ENCODE measurements at places on chromosomes 4 and X. TPM values are rescaled to one million over a fixed set of nuclear protein-coding genes. Genes with fewer than 3 reads are reported as not detected.
A peak's percentile ranks its signal among the peaks of the same experiment; 100 is the strongest.

DNA sequence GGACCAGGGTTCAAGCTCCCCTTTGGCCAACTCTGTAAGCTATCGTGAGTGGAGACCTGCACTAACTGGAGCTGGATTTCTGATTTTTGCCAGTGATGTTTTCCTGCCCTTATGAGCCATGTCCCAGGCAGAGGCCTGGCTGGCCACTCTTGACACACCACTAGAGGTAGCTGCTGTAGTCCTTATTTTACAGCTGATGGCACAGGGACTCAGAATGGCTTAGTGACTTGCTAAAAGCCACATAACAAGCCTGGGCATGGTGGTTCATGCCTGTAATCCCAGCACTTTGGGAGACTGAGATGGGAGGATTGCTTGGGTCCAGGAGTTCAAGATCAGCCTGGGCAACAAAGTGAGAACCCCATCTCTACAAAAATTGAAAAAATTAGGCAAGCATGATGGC, 33.4 kb downstream of the CYTL1 start:
- no peak for DNase-seq

- DNase-seq, result peak; percentile 68
Observed at GRCh38 chr4:182895791-182896292, 21.3 kb downstream of the DCTD start.

GRCh38 chr4:7788193-7788592, 151.5 kb downstream of the AFAP1 start:
- no peak for DNase-seq

DNA sequence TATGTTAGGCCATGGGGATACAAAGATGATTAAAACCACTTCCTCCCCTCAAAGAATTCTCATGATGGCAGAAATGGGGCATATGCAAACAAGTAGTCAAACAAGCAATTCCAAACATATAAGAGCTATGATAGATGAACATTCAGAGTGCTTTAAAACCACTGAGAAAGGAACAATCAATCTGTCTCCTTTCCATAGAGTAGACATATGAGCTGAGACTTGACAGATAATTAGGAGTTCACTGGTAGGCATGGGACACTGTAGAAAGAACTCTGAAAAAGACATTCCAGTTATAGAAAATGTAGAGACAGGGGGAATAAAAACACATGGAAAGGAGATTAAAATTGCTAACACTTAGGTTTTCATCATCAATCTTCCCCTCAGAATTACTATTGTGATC, 372.8 kb downstream of the KLHL4 start:
- no peak for DNase-seq

DNA sequence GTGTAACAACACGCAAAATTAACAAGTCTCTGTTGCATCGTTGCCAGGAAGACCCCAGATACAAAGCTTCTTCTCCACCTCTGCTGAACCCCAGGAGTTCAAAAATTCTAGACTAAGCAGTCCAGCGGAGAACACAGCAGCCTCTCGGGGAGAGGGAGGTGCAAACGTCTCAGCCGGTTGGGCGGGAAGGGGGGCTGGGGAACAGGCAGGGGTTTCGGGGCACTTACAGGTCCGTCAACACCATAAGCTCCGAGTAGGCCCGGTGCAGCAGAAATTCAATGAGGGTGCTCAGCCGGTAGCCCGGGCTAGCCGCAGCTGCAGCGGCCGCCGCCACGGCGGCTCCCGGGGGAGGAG, 394 bp downstream of the MED14 start:
- peak; percentile 7 for DNase-seq

DNA sequence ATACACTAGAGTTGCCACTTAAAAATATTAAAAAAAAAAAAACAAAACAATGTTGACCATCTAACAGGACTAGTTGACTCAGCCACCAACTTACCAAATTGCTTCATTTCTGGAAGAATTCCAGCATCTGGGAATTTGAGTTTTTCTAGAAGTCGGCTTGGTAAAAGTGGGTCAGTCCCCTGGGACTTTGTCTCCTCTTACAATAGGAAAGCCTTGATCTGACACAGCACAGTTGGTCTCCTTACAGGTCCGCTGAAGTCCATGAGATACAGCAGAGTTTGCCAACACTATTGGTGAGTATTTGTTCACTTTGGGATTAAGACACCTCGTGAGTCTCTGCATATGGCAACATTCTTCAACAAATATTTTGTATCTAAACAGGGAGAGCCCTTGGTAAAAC, 18.2 kb upstream of the DDIT4L start:
- DNase-seq, result no peak

DNA sequence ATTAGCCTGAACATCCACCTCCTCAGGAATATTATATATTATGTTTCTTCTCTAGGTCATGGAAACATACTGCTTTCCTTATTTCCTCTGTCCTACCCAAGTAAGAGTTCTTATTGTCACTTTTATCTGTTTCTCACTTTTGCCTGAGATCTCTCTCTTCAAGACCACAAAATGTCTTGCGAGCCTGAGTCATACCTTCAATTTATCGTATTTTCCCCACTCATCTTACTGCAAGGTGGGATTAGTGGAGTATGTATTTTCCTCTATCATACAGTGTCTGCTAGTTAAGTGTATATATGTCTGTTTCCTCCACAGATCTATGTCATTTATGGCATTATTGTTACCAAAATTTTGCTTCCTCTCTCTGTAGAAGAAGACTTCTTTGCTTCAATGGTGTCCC, 124.5 kb downstream of the EIF4E start:
- DNase-seq, result no peak

DNA sequence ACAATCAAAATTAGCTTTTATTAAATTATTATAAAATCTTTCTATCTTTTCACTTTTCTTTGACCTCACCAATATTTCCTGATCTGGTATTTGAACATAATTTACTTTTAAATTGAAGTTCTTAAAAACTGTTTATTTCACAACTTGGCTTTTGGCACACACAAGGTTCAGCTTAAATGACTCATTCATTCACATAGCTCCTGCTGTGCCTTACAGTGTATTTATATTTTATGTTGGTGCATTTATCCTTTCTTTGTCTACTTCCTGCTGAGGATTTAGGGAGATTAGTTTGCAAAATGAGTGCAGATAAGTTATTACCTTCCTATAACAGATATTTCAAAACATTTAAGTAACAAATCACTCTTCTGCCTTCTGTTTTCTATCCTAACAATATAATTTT, 430.6 kb downstream of the DTHD1 start:
- DNase-seq, result no peak

- DNase-seq, result no peak
Observed at GRCh38 chrX:17833954-17834353, 27.1 kb downstream of the RAI2 start.

- DNase-seq, result no peak
Observed at GRCh38 chr4:2745981-2746806, 9.9 kb downstream of the TNIP2 start.

DNA sequence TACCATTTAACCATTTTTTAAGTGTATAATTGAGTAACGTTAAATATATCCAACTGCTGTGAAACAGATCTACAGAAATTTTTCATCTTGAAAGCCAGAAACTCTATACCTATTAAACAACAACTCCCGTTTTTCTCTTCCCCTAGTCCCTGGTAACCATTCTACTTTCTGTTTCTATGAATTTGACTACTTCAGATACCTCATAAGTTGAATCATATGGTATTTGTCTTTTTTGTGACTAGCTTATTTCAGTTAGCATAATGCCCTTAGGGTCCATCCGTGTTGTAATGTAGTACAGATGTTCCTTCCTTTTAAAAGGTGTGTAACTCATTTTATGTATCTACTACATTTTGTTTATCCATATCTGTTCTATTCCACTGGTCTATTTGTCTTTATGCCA, 48.7 kb downstream of the STAG2 start:
- DNase-seq, result no peak

DNA sequence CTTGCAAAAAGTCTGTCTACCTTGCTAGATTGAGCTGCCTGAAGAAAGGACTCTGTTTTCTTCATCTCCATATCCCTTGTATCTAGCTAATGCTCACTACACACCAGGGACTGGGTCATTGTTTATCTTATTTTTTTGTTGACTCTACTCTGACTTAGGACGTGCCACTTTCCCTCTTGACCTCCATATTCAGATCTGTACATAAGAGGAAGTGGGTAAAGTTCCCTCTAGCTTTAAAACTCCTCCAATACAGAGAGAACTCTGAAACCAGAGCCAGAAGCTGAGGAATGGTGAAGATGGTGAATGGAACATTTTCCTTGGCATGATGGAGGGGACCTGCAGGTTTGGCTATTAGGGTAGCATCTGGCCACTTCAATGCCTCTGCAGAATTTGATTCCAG, 2026.1 kb upstream of the TENM3 start:
- DNase-seq, result no peak

DNA sequence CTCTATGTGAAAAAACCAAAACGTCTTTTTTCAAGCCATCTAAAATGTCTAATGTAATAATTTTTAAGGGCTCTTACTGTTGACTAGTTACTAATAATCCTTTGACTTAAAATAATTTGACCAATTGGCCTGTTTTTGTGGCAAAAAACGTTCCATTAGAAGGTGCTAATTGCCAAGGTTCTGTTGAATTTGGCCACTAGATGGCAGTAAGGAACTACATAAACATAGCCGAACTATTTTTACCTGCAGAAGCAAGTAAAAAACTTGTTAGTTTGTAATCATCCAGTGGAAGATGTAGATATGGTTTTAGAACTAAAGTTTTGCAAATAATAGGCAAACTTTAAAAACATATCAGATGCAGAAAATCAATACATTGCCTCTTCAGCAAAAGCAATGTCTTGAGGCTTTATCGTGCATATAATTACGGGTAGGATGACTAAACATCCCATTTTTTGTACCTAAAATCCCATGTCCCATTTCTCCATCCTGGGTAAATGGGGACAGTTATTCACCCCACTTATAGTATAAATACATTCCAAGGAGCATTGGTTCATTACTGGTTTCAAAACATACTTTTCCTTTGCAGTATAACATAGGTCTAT, 57.6 kb downstream of the PROM1 start:
- no peak for DNase-seq

- DNase-seq, result no peak
Observed at GRCh38 chr4:30399476-30399875, 320.7 kb upstream of the PCDH7 start.

DNA sequence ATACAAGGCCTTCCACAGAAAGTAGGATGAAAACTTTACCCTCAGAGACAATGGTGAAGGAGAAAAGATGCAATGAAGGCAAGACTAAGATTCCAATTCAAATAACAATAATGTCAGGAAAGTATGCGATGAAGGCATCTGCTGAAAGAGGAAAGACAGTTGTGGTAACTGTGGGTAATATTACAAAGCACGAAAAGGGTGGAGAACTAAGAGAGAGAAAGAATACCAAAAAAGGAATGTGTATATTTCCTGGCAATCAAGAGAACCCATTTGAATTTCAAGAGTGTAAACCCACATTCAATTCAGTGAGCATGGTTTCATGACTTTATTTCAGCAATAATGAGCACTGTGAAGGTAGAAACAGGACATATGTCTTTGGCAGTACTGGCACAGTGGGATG, 225.5 kb downstream of the PALLD start:
- DNase-seq, result no peak

- no peak for DNase-seq
Observed at GRCh38 chr4:5836943-5837342, 55.9 kb downstream of the CRMP1 start.

- no peak for DNase-seq
Observed at GRCh38 chr4:135207531-135207930, 1005.9 kb upstream of the PABPC4L start.

- DNase-seq, result peak; percentile 63
Observed at GRCh38 chrX:275476-275966, 5.7 kb upstream of the PLCXD1 start.

DNA sequence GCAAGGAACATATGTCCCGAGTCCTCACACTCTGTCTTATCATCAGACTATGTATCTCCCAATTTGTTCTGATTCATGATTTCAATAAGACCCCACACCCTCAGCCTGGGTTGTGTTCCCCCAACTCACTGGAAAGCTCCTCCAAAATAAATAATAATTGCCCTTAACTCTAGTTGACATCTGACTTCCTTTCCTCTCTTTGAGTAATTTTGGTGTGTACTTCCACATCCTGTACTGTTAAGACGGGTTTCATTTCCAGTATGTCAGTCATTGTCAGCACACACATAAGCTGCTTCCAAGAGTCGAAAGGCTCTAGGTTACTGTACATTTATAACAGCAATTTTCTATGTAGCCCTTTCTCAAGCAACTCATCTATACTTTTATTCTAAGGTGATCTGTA, 52.2 kb upstream of the C1QTNF7 start:
- no peak for DNase-seq

GRCh38 chrX:100381619-100382018, 28.5 kb downstream of the PCDH19 start:
- DNase-seq, result no peak

DNA sequence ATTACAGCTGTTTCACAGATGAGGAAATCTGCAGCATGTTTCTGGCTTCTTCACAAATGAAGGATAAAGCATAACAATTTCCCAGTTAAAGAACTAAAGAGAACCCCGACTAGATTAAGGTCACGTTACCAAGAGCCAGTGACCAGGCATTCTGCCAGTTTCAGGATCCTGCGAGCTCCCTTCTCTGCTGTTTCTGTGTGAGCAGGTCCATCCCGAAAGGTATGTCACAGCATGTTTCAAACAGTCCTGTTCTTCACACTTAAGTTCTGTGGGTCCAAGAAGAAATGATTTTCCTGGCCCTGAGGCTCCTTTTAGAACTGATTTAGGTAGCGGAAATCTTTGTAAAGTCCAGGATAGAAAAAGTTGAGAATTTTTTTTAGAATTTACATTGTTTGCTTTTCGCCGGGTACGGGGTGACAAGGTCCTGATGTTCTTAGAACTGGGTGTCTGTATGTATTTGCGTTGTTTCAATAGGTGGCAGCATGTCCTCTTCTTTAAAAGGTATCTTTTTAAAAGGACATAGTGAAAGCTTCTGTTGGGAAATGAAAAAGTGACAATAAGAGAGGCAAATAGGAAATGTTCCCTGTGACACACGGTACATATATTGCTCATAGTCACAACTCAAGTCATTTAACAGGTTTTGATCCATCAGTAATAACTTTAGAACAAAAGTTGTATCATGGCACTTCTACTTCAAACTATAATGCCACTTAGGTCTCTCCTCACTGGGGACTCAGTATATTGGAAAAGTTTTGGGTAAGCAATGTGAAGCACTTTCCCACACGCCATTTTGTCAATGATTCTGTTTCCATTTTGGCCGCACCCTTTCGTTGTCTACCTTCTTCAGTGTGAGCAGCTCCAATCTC, 18.4 kb downstream of the IL21 start:
- DNase-seq, result no peak

The CASK gene
- total RNA-seq, result 23.7 TPM

The CCNB3 gene
- 0.69 TPM for total RNA-seq

The TBC1D14 gene
- 13.4 TPM for total RNA-seq

The DOK7 gene
- total RNA-seq, result 5.1 TPM

The USP17L13 gene
- not detected for total RNA-seq

The GABRQ gene
- not detected for total RNA-seq

The PPARGC1A gene
- total RNA-seq, result 12.2 TPM

The TEX13D gene
- total RNA-seq, result not detected

The GPM6B gene
- total RNA-seq, result 0.88 TPM

The PLCXD1 gene
- 6.3 TPM for total RNA-seq

The PLAC8 gene
- total RNA-seq, result 2.4 TPM

The MAGEA9B gene
- total RNA-seq, result not detected

The AWAT2 gene
- total RNA-seq, result not detected

The GAGE13 gene
- total RNA-seq, result not detected

The HMX1 gene
- not detected for total RNA-seq
